ENCODE measurements at places on chromosomes 4 and X.

DNA sequence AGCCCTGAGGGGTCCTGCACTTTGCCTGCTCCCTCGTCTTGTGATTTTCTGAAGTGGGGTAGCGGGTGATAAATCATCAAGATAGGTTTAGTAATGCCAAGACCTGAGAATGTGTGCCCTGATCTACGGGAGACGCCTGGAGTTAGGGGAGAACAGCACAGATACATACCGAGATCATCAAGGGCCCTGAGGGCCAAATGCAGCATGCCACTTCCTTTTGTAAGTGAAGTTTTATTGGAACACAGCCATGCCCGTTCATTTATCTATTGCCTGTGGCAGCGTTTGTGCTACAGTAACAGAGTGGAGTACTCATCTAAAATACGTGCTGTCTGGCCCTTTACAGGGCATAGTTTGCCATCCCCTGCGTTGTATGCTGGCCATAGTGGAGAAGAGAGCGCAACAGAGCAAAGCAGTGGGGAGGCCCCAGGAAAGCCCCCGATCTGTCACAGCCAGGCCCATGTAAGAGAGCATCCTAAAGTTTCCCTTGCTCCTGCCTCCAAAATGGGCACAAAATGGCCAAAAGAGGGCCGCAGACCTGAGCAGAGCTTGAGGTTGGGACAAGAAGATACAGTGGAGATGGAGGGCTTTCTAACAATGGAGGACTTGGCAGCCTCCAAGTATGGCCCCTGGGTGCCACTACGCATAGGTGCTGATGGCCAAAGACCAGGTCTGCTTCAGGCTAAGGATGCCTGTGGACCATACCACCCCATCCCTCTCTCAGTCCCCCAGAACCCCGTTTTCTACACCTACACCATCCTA lies 167.0 kb downstream of the SMIM20 start:
- no peak for DNase-seq

DNA sequence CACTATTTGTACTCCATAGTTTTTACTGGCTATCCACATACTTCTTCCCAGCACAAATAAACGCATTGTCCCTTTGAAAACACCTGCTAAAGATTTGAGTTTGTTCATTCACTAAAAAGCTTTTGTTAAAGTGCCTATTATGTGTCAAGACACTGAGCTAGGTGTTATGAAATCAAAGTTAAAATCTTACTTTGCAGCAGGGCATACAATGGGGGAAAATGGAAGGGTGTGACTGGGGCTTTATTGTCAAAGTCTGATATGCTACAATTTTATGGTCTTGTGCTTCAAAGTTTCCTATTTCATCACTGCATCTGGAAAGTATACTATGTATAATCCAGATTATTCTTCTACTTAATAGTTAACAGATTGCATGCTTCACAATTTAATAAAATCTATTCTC lies 128.4 kb downstream of the PPP3CA start:
- no peak for DNase-seq

DNA sequence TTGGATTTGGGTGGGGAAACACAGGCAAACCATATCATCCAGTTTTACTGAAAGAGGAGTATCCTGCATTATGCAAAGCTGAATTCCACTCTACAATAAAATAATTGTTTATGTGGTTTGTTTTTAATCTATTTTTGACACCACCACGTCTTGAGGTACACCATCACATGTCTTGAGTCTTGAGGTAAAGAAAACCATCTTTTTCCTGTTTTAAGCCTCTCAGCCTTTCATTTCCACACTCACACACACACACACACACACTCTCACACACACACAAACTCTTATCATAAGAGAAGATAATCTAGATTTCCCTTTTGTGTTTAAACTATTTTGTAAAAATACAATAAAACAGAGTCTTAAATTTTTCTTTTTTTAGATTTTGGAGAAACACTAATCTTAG lies 32.0 kb downstream of the SPIN3 start:
- DNase-seq: no peak

DNA sequence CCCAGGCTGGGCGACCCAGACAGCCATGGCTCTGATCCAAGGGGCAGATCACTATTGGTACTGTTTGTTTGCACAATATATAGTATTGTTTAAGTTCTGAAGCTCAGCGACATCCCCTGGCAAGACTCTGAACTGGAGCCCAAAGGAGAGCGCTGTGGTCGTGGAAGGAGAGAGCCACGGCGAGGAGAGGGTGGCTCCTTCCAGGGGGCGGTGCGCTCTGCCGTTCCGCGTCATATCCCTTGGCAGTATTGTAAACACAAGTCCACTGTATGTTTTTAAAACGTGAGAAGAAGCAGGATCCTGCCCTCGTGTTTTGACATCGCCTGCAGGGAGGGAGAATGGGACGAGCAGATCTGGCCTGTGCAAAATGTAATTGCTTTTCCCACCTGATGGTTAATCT lies 185.5 kb downstream of the RAB28 start:
- no peak for DNase-seq
